ENCODE measurements at places on chromosomes 2 and 18.

DNA sequence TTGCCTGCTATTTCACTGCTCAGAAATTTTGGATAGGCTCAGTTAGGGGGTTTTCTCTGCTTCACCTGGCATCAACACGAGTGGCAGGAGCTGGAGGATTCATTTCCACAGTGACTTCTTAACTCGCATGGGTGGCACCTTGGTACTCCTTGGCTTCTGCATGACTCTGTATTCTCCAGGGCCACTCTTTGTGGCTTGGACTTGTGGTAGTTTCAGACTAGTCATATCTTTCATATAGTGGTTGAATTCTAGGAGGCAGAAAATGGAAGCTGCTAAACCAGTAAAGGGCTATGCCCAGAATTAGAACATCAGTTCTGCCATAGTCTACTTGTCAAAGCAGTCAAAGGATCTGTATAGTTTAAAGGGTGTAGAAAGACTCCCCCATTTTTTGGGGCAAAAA, 6.8 kb downstream of the MAIP1 start:
- no peak for DNase-seq

DNA sequence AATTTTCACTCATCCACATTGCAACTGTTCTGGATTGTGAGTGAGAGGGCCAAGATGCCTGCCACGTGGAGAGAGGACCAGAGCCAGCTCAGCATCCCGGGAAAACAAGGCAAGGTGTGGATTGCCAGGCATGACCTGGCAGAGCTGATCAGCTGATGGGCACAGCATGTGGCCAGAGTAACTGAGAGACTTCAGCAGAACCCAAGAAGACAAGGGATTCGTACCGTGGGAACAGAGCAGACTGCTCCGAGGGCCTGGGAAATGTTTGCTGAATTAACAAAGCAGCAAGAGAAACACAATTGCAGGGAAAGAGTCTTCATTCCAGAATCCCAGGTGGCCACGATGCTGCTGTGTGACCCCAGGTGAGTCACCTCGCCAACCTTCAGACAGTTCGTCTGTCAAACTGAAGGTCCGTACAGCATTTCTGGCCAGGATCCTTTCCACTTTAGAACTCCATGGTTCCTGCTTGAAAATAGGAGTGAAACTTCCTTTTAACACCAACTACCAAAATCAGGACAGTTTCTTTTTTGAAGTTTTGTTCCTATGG, 26.3 kb upstream of the POMC start:
- DNase-seq: no peak

DNA sequence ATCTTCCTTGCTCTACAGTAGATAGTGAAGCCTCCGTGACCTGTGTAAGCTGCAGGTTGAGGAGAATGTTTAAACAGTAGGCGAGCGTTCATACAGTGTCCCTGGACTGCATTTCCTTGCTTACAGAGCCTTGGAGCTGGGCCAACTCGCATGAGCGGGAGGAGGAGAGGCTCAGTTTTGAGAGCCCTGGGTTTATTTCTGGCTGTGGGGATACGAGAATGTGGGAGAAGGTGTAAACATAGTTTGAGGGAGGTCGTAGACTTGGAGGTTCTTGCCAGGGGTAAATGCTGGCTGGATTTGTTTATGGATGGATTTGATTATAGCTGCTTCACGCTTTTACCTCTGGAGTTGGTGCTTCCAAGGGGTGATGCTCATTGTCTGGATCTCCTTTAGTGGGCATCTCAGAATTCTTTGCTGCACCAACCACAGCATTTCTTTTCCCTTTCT, 20.8 kb downstream of the CRIM1 start:
- peak; percentile 23 for DNase-seq

GRCh38 chr2:127074358-127074757, 32.6 kb downstream of the BIN1 start:
- no peak for DNase-seq

DNA sequence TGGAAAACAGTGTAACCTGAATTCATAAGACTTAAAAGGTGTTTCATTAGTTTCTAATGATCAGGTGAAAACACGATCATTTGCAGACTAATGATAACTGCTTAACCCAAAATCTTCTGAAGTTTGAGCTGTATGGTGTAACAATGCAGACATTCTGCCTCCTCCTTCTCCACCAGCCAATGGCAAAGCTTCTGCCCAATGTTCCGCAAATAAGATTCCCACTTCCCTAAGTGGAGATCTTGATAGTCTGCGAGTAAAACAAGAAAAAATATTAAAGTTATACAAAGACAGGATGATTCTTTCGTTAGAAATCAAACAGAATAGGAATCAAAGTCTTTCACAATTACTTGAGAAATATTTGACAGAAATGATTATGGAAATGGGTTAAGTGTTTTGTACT, 8.1 kb downstream of the C2orf42 start:
- no peak for DNase-seq

- no peak for DNase-seq
Observed at GRCh38 chr2:54551123-54551756, 95.1 kb downstream of the SPTBN1 start.

GRCh38 chr2:212124598-212124997, 414.0 kb downstream of the ERBB4 start:
- DNase-seq: no peak

Measured in NCI-H1092 treated with DMSO at 0.1 percent for 48 hours (cell line).